ENCODE measurements at places on chromosomes 11 and 22.

GRCh38 chr22:27089264-27089663, 431.9 kb downstream of the MIAT start:
- no peak for DNase-seq

- no peak for DNase-seq
These were observed 68.0 kb downstream of the RNF169 start for GRCh38 chr11:74816664-74817063.

DNA sequence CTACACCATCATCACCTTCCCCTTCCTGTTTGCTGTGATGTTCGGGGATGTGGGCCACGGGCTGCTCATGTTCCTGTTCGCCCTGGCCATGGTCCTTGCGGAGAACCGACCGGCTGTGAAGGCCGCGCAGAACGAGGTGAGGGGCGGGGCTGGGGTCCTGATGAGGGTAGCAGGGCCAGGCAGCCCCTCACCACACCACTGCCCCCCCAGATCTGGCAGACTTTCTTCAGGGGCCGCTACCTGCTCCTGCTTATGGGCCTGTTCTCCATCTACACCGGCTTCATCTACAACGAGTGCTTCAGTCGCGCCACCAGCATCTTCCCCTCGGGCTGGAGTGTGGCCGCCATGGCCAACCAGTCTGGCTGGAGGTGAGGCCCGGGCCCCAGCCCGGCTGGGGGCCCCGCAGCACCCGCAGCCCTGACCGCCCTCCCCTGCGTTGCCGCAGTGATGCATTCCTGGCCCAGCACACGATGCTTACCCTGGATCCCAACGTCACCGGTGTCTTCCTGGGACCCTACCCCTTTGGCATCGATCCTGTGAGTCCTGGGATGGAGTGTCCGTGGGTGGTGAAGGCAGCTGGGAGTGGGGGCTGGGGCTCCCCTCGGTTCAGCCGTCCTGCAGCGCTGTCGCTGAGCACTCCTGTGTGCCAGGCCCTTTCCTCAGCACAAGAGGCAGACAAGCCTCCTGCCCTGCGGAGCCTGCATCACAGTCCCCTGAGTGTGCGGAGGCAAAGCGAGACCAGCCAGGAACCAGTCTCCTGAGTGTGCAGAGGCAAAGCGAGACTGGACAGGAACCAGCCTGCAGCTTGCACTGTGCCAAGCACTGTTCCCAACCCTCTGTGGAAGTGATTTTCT, 8.8 kb downstream of the TCIRG1 start:
- DNase-seq: no peak

- DNase-seq: no peak
These were observed 370.2 kb downstream of the AASDHPPT start for GRCh38 chr11:106447631-106448191.

- peak; percentile 94 for DNase-seq
These were observed 178.8 kb downstream of the IGLL1 start for GRCh38 chr22:23401111-23401909.
